CD8-positive, alpha-beta memory T cell (primary cell): ENCODE measurements at places on chromosomes 13 and 19.

DNA sequence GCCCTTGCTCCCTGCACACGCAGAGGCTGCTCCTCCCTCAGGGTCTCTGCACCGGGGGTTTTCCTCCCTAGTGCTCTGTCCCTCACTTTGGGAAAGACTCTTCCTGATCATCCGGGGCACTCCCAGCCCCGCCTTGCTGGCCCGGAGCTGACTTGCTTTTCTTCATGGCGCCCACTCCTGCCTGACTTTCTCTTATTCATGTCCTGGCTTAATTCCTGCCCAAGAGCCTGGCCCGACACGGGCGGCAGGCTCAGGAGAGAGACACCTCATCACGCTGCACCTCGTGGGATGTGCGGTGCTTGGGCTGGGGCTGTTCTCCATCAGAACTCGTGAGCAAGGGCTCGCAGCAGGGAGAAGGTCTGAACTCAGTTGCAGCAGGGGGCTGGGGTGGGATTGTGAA, 11.8 kb upstream of the PLA2G4C start:
- DNase-seq = no peak

DNA sequence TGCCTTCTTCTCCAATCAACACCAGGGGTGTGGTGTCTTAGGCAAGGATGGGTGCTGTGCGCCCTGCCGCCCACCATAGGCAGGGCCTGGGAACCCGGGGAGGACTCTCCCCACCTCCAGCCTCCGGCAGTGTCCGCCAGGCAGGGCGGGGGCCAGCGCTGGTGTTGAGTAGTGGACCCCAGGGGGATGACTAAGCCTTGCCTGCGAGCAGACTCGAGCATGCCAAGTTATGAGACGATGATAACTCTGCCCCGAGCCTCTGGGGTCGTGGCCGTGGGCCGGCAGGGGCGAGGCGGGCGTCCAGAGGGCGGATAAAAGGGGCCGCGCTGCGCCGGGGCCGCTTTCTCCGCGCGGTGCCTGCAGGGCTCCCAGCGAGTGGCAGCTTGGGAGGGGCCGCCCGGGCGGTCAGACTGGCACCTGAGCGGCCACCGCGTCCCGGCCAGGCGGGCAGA, at the start of gene MEDAG:
MEDAG (plus strand) TSS at position 340 of the 452 bp plus-strand sequence. CDS start 245 bp downstream, outside the sequence.
- DNase-seq = no peak

DNA sequence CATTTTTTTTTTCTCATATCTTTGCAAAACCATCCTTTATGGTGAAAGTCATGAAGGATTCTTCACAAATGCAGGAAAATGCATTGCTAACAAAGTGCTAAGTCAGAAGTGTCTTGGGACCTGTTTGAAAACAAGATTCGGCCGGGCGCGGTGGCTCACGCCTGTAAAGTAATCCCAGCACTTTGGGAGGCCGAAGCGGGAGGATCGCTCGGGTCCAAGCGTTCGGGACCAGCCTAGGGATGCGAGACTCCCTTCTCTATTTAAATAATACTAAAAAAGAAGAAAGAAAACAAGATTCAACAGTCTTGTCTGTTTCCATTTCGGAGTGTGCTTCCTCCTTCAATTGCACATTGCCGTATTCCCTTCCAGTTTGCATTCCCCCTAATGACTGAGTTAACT, 819 bp downstream of the EID2B start:
- DNase-seq = no peak

- DNase-seq = no peak
These were observed 16.9 kb downstream of the MOB3A start for GRCh38 chr19:2079076-2079864.

- DNase-seq = no peak
These were observed at the start of gene SYT3 for GRCh38 chr19:50639121-50640112. Gene SYT3, minus strand, starts transcription at chr19:50639881. Its CDS starts 2,470 bp downstream, at chr19:50637411.

DNA sequence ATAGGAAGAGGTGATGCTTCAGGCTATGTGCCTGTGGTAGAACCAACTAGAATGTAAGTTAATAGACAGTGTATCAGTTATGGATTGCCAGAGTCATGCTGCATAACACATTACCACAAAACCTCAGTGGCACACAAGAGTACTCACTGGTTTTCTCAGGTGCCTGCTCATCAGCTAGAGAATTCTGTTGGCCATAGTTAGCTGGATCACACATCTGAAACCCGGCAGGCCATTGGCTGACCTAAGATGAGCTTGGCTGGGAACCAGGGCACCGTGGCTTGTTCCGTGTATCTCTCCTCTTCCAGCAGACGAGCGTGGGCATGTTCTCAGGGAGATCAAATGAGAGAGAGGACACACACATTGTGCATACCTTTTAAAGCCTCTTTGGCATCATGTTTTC, 76.7 kb downstream of the TEX26 start:
- no peak for DNase-seq
